ENCODE measurements at places on chromosomes 4 and X.

GRCh38 chr4:180617196-180617595 is 1626.0 kb upstream of the TENM3 start:
- DNase-seq = no peak

DNA sequence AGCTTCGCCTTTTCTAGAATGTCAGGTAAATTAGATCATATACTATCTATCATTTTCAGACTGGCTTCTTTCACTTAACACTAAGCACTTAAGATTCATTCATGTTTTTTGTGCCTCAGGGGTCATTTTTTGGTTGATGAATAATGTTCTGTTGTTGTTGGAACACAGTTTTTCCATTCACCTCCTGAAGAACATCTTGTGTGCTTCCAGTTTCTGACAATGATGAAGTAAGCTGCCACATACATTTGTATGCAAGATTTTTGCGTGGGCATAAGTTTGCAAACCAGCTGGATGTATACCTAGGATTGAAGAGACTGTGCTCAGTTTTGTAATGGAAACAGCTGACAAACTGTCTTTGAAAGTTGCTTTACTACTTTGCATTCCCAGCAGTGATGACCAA is 37.6 kb downstream of the MAGEA9 start:
- DNase-seq = no peak

DNA sequence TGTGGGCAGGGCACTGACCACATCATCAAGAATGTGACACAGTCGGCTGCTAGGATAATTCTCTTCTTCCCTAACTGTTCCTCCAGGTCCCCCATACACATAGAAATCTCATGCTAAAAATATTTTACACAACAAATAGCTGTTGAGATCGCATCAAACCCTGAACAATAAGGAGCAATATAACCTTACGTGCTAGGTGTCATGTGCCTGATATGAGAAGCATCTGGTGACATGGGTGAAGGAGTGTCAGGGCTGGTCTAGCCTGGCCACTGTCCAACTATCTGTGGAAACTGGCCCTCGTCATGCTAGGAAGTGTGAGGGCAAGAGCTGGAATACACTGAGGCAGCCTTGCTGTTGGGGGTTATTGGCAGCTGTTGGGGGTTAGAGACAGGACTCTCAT is 167.3 kb upstream of the PGRMC2 start:
- DNase-seq = no peak

- no peak for DNase-seq
Measured at GRCh38 chr4:21873145-21873544, 75.4 kb downstream of the KCNIP4 start.

GRCh38 chrX:103396186-103396585 is 19.8 kb downstream of the BEX3 start:
- DNase-seq = no peak

- DNase-seq = no peak
Measured at GRCh38 chrX:135347381-135348016, 38.2 kb downstream of the ETDC start.

- DNase-seq = no peak
Measured at GRCh38 chrX:27953171-27953570, 28.1 kb downstream of the DCAF8L1 start.

- DNase-seq = no peak
Measured at GRCh38 chrX:119682019-119682989, 10.7 kb downstream of the SEPTIN6 start.
